Spleen (tissue), 13 donors: ENCODE measurements at places on chromosomes 4 and X. TPM values are rescaled to one million over a fixed set of nuclear protein-coding genes. Genes with fewer than 3 reads are reported as not detected.

VCX3A gene
- total RNA-seq, result not detected

HSD17B13 gene
- 1.2 TPM for total RNA-seq

GRCh38 chr4:157095716-157096115 lies 19.8 kb downstream of the GLRB start:
- H3K27me3 ChIP-seq, result no peaks in the 10 kb centered on the region
- H3K36me3 ChIP-seq, result no peaks in the 10 kb centered on the region
- H3K4me3 ChIP-seq, result no peak overlapping the region
- no peak overlapping the region for H3K27ac ChIP-seq
- H3K4me1 ChIP-seq, result no peaks in the 10 kb centered on the region
- DNase-seq, result no peak

DNA sequence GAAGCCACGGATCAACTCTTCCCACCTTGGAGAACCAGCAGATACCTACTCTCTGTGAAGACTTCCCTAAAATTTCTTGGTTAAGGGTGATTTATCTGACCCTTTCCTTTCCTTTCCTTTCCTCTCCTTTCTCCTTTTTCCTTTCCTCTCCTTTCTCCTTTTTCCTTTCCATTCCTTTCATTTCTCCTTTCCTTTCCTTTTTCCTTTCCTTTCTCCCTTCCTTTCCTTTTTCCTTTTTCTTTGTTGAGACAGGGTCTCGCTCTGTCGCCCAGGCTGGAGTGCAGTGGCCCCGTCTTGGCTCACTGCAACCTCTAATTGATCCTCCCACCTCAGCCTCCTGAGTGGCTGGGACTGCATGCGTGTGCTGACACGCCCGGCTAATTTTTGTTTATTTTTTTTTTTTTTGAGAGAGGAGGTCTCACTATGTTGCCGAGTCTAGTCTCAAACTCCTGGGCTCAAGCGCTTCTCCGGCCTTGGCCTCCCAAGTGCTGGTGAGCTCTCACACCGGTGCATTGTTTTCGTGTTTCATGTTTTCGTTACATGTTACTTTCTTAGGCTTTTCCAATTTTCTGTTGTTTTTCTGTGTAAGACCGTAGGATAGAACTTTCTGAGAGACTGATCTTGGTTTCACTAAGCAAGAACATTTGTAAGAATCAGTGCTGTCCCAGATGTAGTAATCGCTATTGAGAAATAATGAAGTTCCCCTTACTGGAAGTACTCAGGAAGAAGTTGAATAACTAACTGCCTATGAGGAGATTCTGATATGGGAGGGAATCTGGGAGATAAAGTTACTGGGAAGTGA lies 2.0 kb downstream of the TMEM165 start:
- DNase-seq, result no peak
- peaks cover 64% of the 10 kb centered on the region for H3K4me1 ChIP-seq
- peak overlapping the region; percentile 93 for H3K4me3 ChIP-seq
- no peaks in the 10 kb centered on the region for H3K27me3 ChIP-seq

DNA sequence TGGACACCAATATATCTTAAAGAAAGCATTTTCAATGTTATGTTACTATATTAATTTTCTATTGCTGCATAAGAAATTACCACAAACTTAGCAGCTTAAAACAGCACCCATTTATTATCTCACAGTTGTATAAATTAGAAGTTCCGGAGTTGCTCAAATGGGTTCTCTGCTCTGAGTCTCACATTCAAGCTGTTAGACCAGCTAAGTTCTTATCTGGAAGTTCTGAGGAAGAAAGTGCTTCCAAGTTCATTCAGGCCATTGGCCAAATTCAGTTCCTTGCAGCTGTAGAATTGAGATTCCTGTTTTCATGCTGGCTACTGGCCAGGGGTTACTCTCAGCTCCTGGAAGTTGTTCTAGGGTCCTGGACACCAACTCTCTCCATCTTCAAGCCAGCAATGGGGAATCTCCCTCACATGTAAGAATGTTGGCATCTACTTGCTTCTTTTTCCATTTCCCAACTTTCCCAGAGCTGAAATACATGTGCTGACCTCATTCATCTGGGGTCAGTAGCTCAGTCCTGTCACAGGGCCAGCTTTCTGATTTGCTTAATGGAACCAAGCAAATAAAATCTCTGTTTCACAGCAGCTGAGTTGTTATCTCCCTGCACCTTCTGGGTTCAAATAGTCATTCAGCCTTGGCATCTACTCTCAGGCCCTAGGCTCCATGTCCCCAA lies 99.6 kb upstream of the INTU start:
- no peaks in the 10 kb centered on the region for H3K36me3 ChIP-seq
- no peak overlapping the region for H3K27ac ChIP-seq
- H3K27me3 ChIP-seq, result no peaks in the 10 kb centered on the region
- H3K4me1 ChIP-seq, result no peaks in the 10 kb centered on the region

DNA sequence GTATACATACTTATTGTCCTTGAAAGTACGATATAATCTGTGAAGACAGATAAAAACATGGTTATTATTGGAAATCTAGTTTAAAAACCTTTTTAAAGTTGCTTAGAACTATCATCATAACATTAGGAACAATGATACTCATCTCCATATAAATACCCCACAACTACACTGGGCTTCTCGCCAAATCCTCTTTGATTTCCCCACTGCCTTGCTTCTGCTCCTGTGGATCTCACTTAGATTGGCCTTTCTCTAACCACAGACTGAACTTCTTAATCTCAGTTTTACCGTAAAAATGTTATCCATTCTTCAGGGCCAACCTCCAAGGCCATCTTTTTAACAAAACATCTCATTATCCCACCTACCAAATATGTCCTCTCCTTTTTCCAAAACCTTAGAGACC lies 77.6 kb downstream of the PRKG2 start:
- no peak overlapping the region for H3K4me3 ChIP-seq
- H3K27ac ChIP-seq, result no peak overlapping the region

- H3K4me1 ChIP-seq, result no peaks in the 10 kb centered on the region
- no peaks in the 10 kb centered on the region for H3K36me3 ChIP-seq
- no peak overlapping the region for H3K27ac ChIP-seq
- DNase-seq, result no peak
- no peaks in the 10 kb centered on the region for H3K27me3 ChIP-seq
- no peak overlapping the region for H3K4me3 ChIP-seq
Observed at GRCh38 chr4:101370663-101371210, 23.4 kb upstream of the PPP3CA start.
